ENCODE measurements at places on chromosomes 11 and 22.

- DNase-seq, result no peak
Measured at GRCh38 chr11:99349151-99349673, 328.5 kb downstream of the CNTN5 start.

- no peak for DNase-seq
Measured at GRCh38 chr11:83520849-83521248, 234.7 kb upstream of the CCDC90B start.

DNA sequence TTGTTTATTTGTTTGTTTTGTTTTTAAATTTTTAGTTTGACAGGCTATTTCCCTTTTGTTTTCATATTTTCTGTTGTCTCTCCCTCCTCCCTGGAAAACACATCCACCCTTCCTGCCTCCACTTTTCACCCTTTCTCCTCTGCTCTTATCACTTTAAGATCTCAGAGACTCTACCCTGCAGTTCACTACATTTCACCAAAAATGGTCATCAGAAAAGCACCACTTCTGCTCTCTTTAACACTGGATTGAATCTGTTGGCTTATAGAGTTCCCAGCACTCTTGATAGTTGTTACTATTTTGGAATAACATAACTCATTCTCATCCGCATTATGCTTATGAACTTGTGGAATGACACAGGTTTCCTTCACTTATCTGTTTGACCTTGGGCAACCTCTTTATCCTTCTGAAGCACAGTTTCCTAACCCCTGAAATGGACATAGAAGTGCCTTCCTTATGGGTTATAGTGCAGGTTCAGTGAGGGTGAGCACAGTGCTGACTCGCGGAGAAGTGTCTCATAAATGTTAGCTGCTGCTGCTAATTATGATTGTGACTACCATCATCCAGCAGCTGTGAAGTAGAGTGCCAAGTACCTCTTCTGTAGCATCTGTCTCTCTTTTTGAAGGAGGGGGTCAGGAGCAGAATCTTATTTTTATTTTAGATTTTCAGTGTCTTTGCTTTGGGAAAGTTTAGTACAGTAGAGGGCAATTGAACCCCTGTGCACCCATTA lies 15.0 kb downstream of the TEAD1 start:
- no peak for DNase-seq

- no peak for DNase-seq
Measured at GRCh38 chr22:24441406-24442351, 14.3 kb downstream of the ADORA2A start.

DNA sequence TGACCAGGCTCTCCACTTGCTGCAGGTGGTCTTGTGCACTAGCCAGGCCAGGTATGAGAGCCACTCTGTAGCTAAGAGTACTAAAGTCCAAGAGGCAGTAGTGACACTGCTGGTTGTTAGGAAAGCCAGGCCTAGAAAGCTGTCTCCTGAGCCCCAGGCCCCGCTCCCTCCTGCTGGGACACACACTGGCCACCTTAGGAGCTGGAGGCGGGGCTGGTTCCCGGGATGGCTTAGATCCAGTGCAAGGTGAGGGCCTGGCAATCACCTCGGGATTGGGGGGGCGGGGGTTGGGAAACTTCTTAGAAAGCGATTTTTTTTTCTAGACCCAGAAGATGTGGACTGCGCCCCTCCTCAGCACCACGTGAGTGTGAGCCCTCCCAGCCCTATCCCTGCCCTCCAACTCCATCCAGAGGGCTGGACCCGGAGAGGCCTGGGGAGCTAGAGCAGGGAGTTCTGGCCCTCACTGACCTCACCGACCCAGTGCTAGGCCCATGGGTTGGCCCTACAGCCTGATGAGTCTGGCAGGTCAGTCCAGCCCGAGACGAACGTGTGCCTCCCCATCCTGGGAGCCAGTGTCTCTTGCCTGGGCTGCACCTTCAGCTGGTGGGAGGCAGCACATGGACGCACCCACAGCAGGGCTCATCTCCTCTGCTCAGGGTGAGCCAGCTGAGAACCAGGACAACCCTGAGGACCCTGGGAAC lies 18.1 kb downstream of the SLC37A2 start:
- no peak for DNase-seq

DNA sequence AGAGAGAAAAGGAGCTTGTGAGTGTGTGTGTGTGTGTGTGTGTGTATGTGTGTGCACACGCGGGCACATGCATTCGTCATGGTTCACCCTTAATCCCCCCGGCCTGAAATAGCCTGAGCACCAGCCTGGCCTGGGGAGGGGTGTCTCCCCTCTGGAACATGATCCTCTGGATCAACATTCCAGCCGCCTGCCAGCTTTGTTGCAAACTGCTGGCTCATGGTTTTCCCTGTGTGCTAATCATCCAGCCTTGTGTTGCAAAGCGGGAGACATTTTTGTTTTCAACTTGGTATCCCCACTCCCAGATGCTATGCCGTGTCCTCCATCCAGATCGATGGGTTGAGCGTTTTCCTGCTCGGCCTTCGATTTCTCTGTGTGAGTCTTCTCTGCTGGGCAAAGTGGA lies 94.3 kb downstream of the FEZ1 start:
- DNase-seq, result no peak

DNA sequence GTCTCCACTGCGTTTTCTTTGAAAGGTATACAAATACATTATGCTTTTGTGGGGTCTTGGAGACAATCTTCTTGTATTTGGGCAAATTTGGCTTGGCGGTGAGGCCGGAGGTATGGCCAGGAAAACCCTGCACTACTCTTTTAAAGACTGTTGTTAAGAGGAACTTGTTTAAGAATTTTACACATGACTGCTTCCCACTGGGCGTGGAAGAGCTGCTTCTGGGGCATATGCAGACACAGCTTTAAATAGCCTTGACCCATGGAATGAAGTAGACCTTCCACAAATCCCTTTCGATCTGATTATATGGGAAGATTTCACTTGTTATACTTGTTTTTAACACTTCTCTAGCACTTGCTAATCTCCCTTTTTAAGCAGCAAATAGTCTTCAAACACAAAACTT lies 453.6 kb downstream of the MN1 start:
- no peak for DNase-seq

GRCh38 chr11:65172600-65172999 lies 2.6 kb downstream of the SPDYC start:
- no peak for DNase-seq

GRCh38 chr11:119194811-119195440 lies 9.7 kb downstream of the NHERF4 start:
- DNase-seq, result no peak

- no peak for DNase-seq
Measured at GRCh38 chr11:1199241-1199750, 23.6 kb upstream of the MUC5B start.

DNA sequence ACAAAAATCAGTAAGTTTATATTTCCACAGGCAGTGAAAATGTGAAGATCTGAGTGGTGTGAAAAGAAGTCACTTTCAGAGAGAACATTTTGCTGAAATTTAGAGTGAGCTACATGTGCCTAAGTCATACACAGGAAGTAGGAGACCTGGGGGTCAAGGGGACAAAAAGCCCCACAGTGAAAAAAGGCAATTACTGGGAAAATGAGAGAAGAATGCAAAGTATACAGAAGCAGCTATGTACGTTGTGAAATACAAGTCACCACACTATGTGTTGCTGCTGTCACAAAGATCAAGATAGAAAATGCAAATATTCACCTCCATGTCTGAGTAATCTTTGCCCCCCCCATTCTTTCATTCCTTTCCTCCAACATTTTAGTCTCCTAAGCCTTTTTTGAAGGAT lies 21.6 kb upstream of the SESN3 start:
- DNase-seq, result no peak

DNA sequence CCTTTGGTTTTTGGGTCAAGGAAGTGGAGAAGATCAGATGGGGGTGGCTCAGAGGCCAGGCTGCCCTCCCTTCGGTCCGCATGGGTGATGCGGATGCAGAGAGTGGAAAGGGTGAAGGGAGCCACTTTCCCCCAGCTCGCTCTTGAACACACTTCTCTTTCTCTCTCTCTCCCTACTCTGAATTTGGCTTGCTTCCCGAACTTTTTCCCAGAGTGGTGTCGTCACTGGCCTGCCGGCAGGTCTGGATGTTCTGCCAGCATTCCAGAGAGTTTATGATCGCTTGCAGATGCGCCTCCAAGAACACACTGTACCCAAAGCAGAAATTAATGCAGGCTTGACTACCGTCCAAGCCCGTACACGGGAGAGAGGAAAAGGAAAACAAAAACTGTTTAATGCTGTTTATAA lies 103.2 kb downstream of the ZBTB16 start:
- DNase-seq, result no peak

GRCh38 chr22:21826204-21826603 lies 41.2 kb downstream of the MAPK1 start:
- no peak for DNase-seq

- no peak for DNase-seq
Measured at GRCh38 chr11:26626346-26626745, 54.3 kb upstream of the MUC15 start.

GRCh38 chr22:32788904-32789624 lies 12.4 kb upstream of the TIMP3 start:
- no peak for DNase-seq

DNA sequence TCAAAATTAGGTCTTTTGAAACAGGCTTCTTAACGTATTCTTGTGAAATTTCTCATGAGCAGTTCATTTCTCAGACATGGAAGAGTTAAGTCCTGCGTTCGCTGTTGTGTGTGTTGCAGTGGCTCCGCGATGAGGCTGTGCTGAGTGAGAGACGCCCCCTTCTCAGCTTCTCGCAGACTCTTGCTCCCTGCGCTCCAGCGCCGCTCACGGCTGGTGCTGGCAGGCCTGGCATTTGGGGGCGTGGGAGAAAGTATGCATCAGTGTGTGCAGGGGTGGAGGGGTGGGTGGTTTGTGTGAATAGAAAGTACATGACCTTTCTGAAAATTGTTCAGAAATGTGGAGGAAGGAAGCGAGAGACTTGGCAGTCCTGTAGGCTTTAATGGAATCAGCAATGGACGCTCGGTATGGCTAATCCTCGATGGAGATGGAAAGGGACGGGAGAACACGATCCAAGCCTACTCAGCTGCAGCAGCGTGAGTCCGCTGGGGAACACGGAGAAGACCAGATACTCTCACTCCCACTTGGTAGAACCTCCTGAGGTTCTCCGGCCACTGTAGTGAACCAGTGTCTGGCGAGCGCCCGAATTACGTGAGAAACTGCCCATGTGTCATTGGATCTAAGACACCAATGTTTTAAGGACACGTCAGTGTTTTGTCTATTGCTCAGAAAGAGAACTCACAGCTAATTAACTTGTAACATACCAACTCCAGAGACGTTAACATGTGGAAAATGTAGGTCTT lies 5.9 kb downstream of the TAB1 start:
- DNase-seq, result no peak

DNA sequence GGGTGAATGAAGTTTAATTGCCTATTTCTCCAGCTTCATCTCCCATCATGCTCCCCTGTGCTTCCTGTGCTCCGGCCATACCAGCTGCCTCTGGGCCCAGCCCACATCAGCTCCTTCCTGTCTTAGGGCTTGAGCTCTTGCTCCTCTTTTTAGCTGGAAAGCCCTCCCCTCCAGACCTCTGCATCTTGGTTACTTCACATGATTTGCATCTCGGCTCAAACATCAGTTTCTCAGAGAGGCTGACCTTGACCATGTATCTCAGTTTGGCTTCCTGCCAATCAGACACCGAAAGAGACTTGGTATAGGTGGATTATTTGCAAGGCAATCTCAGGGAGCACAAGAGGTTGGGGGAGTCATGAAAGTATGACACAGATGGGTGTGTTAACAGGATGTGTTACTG lies 73.2 kb upstream of the TIMP3 start:
- DNase-seq, result no peak

- DNase-seq, result no peak
Measured at GRCh38 chr11:1040428-1041148, 4.1 kb upstream of the MUC6 start.

GRCh38 chr22:38271927-38272372 lies 860 bp downstream of the TMEM184B start:
- no peak for DNase-seq

GRCh38 chr11:26271666-26272065 lies 60.3 kb upstream of the ANO3 start:
- no peak for DNase-seq

- DNase-seq, result no peak
Measured at GRCh38 chr11:67408437-67409200, 4.7 kb downstream of the TBC1D10C start.

GRCh38 chr11:129620237-129621104 lies 195.2 kb upstream of the TMEM45B start:
- DNase-seq, result no peak

- no peak for DNase-seq
Measured at GRCh38 chr11:110297726-110298300, 1.4 kb upstream of the RDX start.

DNA sequence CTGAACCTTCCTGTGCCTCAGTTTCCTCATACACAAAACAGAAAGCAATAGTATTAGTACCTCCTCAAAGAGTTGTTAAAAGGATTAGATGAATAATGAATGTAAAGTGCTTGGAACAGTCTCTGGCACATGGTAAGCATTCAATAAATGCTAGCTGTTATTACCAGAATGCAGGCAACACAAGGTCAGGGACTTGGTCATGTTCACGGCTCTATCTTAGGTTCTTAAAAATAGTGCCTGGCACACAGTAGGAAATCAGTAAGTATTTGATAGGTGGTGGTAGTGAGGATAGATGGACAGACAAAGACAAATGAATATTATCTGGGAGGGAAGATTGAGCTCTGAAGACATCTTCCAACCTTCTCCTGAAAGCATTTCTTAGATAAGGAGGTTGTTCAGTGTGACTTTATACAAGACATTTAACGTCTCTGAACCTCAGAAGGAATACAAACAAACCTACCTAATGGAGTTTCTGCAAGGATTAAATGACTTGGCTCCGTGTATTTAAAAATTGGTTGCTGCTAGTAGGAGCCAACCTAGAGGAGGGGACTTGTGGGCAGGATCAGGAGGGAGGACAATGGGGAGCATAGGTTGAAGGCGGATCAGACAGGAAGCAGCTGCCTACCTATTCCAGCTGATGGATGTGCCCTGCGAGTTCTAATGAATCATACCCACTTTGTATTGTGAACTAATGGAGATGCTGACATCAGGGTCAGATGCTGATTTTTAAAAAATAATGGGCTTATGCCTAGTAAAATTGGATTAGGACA lies 94.1 kb downstream of the DBX1 start:
- no peak for DNase-seq

DNA sequence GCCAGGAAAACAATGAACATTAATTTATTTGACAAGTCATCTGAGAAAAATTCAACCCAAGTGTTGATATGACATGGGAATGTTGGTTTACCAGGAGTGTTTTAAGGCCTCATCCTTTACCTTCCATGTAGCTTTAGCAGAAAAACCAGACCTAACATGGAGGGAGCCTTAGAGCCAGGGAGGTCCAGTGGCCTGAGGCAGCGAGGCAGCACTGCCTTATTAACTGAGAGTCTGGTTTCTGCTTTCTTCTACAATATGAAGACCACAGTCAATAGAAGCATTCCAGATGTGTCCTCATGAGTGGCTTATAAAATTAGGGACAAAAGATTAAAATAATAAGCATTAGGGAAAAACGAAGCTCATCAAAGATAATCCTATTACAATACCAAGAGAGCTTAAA lies 61.5 kb downstream of the DKK3 start:
- DNase-seq, result no peak
